Hematopoietic multipotent progenitor cell (in vitro differentiated cells): ENCODE measurements at places on chromosomes 2 and 18.
A peak's percentile ranks its signal among the peaks of the same experiment; 100 is the strongest.

- DNase-seq: no peak
Observed at GRCh38 chr2:191740759-191741158, 62.8 kb downstream of the NABP1 start.

GRCh38 chr2:219574484-219575311 lies 2.6 kb downstream of the INHA start:
- no peak for DNase-seq

DNA sequence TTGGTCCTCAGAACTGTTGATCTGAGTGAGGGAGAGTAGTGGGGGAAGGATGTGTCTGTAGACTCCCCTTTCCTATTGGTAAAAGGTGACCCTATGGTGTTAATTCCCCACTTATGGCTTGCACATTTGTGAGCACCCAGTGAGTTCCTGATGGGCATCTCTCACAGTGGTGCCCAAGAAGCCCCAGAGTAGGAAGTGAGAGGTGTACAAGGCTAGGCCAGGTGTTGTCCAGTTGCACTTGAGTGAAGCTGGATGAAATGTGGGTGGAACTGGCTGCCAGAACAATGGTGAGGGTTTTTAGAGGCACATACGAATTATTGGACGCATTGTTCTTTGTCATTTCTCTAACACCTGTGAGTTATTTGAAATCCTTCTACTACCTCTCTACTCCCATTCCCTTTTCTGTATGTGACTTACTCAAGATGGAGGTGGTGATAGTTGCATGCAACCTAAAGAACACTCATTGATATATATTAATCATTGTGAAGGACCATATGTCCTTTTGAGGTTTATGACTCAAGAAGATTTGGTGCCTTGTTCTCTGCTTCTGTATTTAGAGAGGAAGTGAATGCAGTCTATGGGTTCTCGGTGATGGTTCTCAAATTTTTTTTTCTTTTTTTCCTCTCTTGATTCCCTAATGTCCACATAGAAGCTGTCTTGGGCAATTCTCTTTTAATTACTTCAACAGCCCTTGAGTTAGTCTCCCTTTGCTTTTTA lies 162.7 kb downstream of the FSHR start:
- no peak for DNase-seq

- DNase-seq: no peak
Observed at GRCh38 chr2:213723707-213724106, 439.4 kb downstream of the SPAG16 start.

- DNase-seq: peak; percentile 82
Observed at GRCh38 chr2:97697252-97698235, 15.8 kb upstream of the ZAP70 start.

DNA sequence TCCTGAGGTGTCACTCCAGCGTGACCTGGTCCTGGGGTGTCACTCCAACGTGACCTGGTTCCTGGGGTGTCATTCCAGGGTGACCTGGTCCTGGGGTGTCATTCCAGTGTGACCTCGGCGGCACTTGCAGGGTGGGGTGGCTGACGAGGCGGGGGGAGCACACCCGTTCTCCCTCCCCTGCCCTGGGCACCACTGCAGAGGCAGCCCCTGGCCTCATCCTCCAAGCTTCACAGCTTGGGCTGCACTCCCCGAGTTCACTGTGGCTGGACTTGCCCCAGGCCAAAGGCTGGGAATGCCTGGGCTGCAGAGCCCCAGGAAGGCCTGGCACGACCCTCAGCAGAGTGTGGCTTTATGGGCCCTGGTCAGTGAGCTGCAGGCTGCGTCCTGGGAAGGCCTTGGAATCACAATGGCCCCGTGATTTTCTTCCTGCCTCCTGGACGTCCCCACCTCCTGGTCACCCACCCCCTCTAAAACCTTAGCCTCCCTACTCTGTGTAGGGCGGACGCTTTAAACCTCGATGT lies 88.3 kb downstream of the NFATC1 start:
- DNase-seq: no peak

- DNase-seq: peak; percentile 17
Observed at GRCh38 chr2:241156971-241157441, 6.7 kb downstream of the PPP1R7 start.

- no peak for DNase-seq
Observed at GRCh38 chr2:177538323-177538722, 145.8 kb downstream of the AGPS start.
